ENCODE measurements at places on chromosomes 16 and 17.

DNA sequence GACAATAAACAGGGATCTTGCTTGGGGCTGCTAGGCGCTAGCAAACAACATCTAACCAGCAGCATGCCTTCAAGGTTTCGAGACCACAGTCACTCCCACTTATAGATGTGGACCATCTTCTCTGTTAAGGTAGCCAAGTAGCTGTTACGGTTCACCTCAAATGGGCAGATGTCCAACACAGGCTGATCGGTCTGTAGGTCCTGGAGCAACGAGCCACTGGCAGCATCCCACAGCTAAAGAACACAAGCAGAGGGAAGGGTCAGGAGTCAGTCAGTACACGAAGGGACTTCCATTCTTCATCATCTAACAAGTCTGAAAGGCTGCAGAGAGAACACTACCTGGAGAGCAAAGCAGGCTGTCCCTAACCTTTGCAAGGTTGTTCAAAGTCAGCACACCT is 16.9 kb upstream of the GLG1 start:
- peak; percentile 18 for DNase-seq

- peak; percentile 51 for DNase-seq
Measured at GRCh38 chr17:225551-225950, 44.1 kb upstream of the DOC2B start.

DNA sequence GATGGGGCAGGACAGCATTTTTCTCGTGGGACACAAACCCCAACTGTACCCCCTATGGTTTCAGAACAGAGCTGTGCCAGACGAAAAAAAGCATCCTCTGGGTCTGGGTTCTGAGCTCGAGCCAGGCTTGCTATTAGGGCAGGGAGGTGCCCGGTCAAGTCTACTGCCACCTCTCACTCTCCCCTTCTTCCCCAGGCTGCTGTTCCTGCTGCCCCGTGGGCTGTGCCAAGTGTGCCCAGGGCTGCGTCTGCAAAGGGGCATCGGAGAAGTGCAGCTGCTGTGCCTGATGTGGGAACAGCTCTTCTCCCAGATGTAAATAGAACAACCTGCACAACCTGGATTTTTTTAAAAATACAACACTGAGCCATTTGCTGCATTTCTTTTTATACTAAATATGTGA is 1.1 kb downstream of the MT1E start:
- no peak for DNase-seq

DNA sequence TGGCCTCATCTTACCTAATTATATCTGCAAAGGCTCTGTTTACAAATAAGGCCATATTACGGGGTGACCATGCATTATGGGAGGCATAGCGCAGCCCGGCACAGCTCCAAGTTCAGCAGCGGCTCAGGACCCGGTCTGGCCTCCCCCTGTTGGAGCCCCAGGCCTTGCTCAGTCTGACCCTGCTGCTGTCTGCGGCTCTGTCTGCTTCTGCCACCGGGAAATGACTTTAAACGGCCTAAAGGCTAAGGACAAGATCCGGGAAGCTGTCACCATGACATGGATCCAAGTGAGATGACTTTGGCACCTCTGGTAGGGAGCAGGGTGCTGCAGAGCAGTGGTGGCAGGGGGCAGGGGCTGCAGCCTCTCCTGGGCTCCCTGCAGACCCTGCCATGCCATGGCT is 140.6 kb upstream of the GSE1 start:
- no peak for DNase-seq

DNA sequence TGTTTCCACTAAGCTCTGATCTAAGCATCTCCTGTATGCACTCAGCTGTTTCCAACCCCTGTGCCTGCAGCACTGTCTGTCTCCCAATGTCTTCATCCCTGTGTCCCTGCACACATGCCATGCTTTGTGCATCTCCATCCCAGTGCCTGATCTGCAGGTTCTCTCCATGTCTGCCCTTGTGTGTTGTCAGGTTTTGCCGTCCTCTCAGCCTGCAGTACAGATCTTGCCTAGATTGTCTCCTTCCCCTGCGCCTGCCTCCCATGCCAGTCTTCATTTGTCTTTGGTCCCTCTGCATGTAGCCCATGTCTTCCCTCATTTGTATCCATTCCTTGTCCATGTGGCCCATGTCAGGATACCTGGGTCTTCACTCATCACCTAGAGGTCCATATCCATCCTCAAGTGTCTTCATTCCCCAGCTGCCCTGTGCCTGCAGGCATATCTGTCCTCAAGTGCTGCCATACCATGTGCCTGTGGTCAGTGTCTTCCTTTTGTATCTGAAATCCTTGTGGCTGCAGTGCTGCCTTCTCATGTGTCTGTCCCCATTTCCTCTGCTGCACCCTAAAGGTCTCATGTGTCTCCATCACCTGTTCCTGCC is 71.5 kb downstream of the TNFRSF13B start:
- no peak for DNase-seq

DNA sequence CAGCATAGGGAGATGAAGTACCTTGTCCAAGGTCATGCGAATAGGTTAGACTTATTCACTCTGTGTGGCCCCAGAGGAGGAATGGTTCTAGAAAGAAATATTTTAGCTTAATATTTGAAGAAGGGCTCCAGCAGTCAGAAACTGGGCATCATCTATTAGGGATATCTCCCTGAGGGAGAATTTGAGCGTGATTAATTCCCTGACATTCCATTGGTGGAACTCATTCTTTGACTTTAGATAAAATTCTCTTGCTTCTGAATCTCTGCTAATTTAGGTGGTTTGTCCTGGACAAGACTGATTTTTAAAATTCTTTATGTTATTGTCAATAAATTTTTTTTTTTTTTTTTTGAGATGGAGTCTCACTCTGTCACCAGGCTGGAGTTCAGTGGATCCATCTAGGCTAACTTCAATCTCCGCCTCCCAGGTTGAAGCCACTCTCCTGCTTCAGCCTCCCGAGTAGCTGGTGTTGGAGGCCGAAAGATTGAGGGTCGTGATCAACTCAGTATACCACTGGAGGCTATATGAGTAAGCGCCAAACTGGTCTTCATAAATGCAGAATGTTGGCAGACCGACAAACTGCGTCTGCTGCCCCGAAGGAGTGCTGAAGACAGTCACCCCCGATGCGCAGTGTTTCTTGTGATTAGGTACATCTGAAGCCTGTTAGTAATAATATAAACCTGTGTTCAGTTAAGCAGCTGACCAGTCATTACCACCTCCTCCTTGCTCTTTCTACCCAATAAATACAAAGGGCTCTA is 267.9 kb upstream of the HSBP1 start:
- DNase-seq, result no peak

GRCh38 chr16:71707199-71707598 is 17.3 kb downstream of the PHLPP2 start:
- no peak for DNase-seq

DNA sequence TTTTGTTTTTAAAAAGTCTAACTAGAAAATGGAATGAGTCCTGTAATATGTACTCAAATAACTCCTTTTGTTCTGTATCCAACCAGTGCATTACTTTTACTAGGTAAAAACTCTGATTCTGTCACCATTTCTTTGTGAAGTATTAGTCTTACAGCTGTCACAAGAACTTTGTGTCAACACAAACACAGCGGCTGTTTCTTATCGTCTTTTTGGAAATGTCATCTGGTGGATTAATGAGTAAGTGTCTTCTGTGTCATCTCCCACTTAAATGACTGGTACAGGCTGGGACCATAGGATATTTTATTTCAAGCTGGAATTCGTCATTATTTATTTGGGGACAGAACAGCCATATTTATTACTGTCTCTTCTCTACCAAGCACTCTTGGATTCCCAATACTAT is 19.1 kb upstream of the ALDH3A2 start:
- DNase-seq, result no peak

- DNase-seq, result no peak
Measured at GRCh38 chr17:33523577-33523981, 230.5 kb upstream of the ASIC2 start.

- no peak for DNase-seq
Measured at GRCh38 chr16:88799569-88800276, 3.9 kb upstream of the CDT1 start.

GRCh38 chr17:4945944-4946280 is 2.4 kb downstream of the PFN1 start:
- DNase-seq, result no peak

GRCh38 chr17:33371377-33371776 is 78.3 kb upstream of the ASIC2 start:
- no peak for DNase-seq

DNA sequence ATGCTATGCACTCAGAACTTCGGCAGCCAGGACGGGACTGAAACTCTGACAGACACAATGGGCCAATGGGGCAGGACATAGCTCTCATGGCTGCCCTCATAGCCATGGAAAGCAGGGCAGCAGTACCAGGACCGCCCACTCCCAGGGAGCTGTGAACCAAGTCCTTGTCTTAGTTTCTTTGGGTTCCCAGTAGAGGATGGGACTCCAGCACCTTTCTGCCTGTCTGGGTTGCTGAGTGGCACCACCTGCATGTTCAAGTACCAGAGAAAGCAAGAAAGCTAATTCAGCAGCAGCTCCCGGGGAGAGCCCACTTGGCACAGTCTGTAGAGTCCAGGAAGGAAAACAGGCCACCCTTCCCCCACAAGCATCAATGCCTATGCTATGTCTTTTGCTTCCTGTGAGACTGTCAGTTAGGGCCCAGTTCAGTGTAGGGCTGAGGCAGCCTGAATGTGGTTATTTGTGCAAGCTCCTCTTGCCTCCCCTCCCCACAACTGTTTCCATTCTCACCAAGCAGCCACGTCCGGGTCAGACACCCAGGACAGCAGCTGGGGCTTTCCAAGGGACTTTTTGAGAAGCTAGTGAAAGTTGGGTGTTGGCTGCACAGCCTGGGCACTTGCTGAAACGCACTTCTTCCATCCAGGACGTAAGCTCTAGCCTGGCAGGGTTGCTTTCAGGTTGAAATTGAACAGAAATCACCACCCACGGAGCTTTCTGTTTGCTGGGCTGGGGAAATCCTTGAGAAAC is 7.8 kb downstream of the SUPT4H1 start:
- DNase-seq, result peak; percentile 55

GRCh38 chr17:45011767-45012166 is 39.7 kb downstream of the DCAKD start:
- no peak for DNase-seq

GRCh38 chr16:57876210-57876609 is 73.9 kb upstream of the KIFC3 start:
- DNase-seq, result no peak

DNA sequence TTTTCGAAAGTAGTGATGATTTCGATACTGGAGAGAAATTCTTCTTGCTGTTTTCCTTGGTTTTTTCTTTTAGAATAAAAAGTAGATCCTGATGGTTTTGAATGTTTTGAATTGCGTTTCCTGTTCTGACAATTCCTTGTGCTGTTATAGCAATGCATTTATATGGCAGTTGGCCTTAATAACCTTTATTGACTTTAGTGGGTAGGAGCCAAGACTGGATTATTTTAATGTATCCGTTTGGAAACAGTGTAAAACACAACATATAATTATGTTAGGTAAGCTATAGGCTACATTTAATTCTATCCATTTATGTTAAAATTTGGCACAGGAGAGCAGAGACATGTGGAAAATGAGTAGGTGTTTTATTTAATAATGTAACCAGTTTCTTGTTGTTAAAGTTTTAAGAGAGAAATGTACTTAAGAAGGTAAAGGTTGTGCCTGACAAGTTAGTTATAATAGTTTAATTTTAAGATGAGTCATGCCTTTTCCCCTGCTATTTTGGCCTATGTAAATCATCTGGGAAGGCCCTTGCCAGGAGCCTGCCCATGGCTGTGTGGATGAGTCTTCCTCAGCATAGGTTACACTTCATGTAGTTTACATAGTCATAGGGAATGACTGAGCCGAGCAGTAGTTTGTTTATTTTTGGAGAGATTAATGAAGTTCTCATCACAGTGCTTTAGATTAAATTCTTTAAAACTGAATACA is 189.9 kb downstream of the FTO start:
- no peak for DNase-seq

- no peak for DNase-seq
Measured at GRCh38 chr17:35641032-35641431, 53.9 kb downstream of the AP2B1 start.

DNA sequence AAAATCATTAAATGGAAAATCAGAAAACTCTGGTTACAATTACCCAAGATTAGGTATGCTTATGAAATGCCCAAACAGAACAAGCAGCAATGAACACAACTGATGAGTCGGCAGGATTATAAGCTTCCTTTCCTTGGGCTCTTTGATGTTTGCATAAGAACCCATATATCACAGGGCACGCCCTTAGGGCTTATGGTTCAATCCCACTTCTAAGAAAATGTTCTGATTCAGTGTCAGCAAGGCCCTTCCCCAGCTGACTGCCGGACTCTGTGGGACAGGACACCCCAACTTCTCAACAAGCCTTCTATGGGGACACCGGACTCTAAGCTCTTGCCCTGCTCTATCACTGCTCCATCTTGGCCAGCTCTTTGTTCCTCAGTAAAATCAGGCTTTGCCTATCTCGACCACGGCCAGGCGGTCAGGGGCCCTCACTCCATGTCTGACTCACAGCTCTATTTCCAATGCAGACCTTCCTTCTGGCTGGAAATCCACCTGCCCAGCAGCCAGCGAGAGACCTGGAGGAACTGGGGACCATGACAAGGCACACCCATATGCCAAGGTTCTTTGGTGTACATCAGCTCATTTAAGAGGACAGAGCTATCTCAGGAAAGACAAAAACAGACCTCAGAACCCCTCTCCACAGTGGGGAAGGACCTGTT is 26.8 kb downstream of the LITAFD start:
- DNase-seq, result no peak

GRCh38 chr17:59643159-59644140 is 23.8 kb downstream of the CLTC start:
- no peak for DNase-seq

GRCh38 chr17:55284944-55285339 is 20.2 kb downstream of the HLF start:
- DNase-seq, result no peak

- no peak for DNase-seq
Measured at GRCh38 chr17:8138374-8138671, 13.9 kb downstream of the PER1 start.

GRCh38 chr17:66920950-66921349 is 43.6 kb upstream of the CACNG4 start:
- DNase-seq, result peak; percentile 30

- peak; percentile 54 for DNase-seq
Measured at GRCh38 chr16:11587643-11588247, 1.0 kb upstream of the LITAF start.

DNA sequence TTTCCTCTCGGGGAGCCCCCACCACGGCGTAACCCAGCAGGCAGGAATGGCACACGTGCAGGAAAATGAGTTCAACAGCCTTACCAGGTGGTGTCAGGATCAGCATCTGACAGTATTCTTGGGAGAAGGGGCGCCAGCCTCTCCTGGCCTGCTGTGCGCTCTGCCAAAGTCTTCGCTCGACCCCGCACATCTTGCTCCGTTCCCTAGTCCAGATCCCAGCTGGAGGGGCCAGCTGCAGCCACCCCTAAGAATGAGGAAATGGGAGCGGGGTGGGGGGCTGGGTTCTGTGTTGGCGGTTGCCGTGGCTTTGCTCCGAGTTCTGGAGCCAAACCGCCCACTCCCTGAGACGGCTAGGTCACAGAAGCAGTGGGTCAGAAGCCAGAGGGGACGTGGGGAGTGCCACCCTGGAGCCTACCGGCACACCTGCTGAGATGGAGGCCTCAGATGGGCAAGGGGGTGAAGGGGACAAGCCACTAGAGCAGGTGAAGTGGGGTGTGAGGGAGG is at the start of gene CHCT1:
Gene CHCT1, plus strand, starts transcription at position 328 of the 504 bp plus-strand sequence. Its CDS starts 104 bp downstream, at position 432.
- peak; percentile 69 for DNase-seq

GRCh38 chr16:1180549-1181403 is 27.9 kb downstream of the CACNA1H start:
- DNase-seq, result no peak

- DNase-seq, result no peak
Measured at GRCh38 chr16:77383606-77384187, 51.1 kb downstream of the ADAMTS18 start.

GRCh38 chr17:28968914-28969295 is 17.6 kb upstream of the PHF12 start:
- no peak for DNase-seq

- DNase-seq, result peak; percentile 91
Measured at GRCh38 chr17:76736349-76737081, 616 bp downstream of the SRSF2 start.
